Esophagus muscularis mucosa (tissue), 4 donors: ENCODE measurements at places on chromosomes 6 and 20. TPM values are rescaled to one million over a fixed set of nuclear protein-coding genes. Genes with fewer than 3 reads are reported as not detected.

The ITPR3 gene
- total RNA-seq = 21.4 TPM

The EBF4 gene
- 29.8 TPM for total RNA-seq

The VGLL2 gene
- total RNA-seq = not detected

The SIRPA gene
- total RNA-seq = 19.5 TPM

The OPN5 gene
- not detected for total RNA-seq

The GLP1R gene
- total RNA-seq = not detected

The MUC22 gene
- total RNA-seq = not detected

The SLC35D3 gene
- not detected for total RNA-seq

The ANGPT4 gene
- total RNA-seq = not detected

The PTGIS gene
- total RNA-seq = 107 TPM

The MOXD1 gene
- total RNA-seq = 32.2 TPM

GRCh38 chr6:119197271-119197670 is 118.8 kb upstream of the FAM184A start:
- no peak for DNase-seq

- no peak for DNase-seq
These were observed 4.1 kb upstream of the MYT1 start for GRCh38 chr20:64160118-64160517.

- no peak for DNase-seq
These were observed 241.4 kb downstream of the IBTK start for GRCh38 chr6:82006027-82006738.

- no peak for DNase-seq
These were observed 74.4 kb downstream of the TRAM2 start for GRCh38 chr6:52502306-52503029.

DNA sequence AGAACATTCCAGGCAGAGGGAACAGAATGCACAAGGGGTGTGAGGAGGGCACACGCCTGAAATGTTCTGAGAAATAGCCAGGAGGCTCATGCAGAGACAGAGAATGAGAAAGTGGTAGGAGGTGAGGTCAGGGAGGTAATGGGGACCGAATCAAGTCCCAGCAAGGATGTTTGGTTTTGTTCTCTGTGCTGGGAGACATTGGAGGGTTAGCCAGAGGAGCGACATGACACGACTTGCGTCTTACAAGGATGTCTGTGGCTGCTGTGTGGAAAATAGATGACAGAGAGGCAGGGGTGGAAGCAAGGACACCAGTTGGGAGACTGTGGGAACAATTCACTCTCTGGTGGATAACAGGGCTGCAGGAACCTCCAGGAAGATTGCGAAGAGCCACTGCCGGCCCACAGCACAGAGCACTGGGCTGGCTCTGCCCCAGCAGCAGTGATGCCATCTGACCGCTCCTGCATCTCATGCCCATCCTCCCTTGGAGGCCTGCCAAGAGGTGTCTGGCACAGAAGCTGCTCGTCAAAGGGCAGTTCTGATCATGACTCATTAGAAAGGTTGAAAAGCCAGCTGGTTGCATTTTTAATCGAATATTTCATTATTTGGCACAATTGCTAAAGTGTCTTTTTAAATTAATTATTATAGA is 57.7 kb upstream of the CD83 start:
- no peak for DNase-seq

DNA sequence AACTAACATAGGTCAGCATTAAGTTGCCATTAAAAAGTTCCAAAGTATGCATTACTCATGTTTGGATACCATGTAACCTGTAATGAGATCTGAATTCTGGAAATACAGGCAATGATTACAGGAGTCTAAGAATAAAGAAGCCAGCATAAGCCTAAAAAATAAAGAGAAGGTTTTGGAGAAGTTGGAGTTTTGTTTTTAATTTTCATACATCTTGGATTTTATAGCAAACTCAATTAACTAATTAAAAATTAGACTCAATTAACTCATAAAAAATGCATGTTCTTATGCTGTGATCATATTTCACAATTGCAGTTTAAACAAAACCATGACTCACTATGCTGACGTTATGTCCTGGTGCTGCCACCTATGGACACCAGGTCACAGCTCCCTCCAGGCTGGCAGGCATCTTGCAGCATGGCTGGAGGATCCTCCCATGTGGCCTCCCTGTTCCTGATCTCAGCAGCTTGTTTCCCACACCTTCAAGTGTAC is 648.8 kb upstream of the AGPAT4 start:
- DNase-seq = no peak

- no peak for DNase-seq
These were observed 212.5 kb upstream of the CHD6 start for GRCh38 chr20:41830702-41831101.

DNA sequence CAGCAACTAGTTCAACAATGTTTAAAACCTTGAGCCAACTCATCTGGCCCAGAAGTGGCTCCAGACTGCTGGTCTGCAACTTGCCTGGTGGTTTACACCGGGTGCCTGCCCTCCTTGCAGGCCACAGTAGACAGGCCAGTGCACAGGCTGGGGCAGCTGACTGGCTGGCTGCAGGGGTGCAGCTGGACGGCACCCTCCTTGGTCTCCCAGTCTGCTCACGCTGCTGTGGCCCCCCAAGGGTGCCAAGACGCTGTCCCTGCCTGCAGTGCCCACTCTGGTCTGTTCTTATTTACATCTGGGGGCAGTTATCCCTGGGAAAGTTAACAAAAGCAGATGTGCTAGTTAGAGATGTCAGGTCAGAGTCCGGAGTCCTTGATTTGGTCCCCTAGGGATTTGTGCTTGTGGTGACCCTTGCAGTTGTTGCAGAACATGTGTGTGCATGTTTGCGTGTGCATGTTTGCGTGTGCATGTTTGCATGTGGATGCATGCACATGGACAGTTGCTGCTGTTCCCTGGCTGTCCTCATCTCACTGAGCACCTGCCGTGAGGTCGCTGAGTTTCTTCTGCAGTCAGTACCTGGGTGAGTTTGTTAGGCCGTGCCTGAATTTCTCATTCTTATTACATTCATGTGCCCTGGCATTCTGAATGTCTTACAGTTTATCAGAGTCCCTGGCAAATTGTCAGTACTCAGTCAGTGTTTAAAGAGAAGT is 48.2 kb upstream of the IRF4 start:
- DNase-seq = no peak

DNA sequence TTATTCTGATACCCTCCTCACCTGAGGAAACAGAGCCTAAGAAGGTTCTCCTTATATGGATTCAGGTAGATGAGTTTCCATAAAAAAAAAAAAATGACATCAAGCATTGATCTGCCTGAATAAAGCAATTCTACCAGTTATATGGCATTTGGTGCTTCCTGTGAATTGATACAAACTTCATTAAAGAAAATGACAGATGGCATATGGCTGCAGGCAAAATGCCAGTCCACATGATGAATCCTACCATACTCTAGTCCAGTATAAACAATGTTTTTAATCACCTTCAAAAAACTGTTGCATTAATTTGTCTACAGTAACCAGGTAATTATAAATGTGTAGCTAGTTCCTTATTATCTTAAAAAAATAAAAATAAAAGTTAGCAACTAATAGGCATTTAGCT is 559.2 kb upstream of the FLRT3 start:
- DNase-seq = no peak

GRCh38 chr6:90463359-90463758 is 123.5 kb downstream of the MAP3K7 start:
- no peak for DNase-seq

DNA sequence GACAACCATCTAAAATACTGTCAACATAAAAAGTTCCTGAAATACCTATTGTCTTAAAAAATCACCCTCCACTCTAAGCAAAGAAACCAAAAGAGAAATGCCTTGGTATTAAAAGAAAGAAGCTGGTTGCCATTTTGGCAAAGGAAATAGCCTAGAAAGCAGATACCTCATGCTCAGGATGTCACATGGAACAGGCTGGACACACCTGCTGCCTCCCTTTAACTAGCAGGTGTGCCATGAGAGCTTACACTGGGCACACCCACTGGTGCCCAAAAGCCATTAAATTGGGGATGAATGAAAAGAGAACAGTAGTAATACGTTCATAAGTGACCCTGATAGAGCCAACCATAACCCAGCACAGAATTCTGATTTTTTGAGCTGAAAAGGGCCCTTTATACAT is 1.5 kb downstream of the SLC23A2 start:
- no peak for DNase-seq

DNA sequence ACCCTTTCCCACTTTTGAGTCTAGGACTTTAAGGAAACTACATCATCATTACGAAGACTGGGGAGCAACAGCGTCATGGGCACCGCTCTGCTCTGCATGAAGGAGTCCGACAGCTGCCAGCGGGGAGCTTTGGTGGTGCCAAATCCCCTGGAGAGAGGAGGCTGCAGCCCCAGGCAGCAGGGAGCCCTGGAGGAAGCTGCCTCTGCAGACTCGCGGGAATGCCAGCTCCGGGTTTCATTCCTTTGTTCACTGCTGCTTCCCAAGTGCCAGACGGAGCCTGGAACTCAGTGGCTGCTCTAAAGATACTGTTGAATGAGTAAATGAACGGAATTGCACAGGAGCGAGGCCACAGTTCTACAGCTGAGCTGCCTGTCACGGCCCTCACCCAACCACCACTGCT is 196.5 kb upstream of the THBS2 start:
- no peak for DNase-seq

GRCh38 chr6:84017709-84018452 is 15.7 kb upstream of the MRAP2 start:
- DNase-seq = no peak

- DNase-seq = no peak
These were observed 78.9 kb downstream of the SLC35F1 start for GRCh38 chr6:117985916-117986315.

DNA sequence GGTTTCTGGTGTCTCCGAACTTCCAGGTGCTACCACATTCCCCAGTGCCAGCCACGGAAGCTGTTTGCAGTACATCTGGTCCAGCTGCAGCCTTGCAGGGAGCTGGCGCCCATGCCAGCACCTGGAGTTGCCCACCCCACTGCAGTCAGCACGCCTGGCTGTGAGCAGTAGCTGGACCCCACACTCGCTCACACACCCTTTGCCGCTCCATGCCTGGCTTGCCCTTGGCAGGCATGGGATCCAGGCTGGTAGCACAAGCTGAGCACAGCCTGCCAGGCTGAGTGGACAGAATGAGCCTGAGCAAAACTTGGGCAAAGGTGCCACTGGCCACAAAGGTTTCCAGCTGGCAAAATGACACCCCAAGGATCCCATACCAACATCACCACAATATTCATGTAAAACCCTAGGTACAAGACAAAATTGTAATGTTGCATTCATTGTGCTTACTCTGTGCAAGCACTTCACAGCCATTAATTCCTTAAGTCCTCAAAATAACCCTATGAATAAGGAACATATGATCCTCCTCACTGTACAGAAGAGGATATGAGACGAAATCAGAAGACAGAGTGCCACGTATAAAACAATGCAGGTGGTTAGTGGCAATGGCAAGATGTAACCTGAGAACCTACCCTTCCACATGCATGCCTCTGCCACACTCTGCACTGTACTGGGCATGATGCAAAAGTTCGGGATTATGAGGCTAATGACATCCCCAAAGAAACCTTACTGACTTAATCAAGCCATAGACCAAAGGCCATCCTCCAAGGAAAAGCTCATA is 18.3 kb downstream of the KIF16B start:
- no peak for DNase-seq

- no peak for DNase-seq
These were observed 12.6 kb downstream of the SRC start for GRCh38 chr20:37358366-37359150.

DNA sequence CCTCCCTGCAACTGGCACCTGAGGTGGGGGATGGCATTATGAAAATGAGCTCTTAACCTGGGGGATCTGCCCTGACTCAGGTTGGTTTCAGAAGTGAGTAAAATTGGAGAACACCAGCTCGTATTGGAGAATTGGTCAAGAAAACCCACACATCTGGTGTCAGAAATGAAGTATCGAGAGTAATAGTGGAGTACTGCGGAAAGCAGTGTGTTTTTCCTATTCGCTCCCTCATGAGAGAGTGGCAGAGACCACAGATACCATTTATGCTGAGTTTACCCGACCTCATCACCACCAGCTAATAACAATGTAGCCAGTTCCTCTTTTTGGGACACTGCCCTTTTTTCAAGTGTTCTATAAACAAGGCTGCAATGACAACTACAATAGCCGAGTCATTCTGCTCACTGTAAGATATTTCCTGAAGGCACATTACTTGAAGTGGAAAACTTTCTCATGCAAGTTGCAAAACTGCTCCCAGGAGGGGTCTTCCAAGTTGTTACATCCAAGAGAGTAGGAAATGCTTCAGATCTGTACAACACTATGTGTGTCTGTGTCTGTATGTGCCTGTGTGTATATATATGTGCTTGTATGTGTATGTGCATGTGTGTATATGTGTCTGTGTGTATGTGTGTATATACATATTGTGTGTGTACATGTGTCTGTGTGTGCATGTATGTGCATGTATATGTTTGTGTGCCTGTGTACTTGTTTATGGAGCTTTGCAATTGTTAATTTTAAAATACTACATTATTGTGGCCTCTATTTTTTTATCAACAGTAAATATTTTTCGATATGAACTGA is 106.0 kb upstream of the CST7 start:
- no peak for DNase-seq
